ENCODE measurements at places on chromosomes 7 and 10.

DNA sequence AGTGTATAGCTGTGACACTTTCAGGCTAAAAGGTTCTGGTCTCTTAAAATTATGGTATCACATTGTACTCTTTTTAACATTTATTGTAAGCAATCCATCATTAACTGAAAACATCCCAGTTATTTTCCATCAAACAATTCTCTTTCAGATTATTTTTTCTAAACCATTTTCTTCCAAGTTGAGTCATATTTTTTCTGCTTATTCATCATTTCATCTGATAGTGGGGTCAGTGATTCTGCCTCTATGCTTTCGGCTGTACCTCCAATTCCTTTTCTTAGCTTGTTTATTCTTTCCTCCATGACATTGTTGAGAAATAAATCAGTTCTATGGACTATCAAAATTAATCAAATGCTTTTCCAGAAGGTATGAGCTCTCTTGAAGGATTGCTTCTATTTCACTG lies 609 bp upstream of the PNLIP start:
- DNase-seq, result no peak

- no peak for DNase-seq
Measured at GRCh38 chr7:134885967-134886352, 100.3 kb upstream of the AGBL3 start.

DNA sequence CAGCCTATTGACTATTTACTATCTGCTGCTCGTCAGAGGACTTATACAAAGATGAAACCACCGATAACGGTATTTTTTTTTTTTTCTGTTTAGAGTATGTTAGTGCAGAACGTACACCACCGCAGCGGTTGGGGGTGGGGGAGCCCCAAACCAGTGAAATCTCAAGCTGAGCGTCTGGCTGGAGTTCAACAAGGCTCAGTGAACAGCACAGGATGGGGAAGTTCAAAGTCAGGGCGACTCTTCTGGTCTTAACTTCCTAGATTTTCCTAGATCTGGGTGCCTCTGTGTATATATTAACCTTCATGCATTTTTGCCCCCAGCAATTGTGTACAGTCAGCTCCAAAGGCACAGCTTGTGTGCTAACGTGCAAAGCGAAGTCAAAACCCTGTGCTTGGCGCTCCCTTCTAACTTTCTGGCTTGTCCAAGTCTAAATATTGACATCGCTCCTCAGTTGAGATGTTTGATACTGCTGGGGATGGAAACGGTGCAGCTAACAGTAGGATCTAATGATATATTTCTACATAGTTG lies 1.1 kb downstream of the RHOBTB1 start:
- no peak for DNase-seq

DNA sequence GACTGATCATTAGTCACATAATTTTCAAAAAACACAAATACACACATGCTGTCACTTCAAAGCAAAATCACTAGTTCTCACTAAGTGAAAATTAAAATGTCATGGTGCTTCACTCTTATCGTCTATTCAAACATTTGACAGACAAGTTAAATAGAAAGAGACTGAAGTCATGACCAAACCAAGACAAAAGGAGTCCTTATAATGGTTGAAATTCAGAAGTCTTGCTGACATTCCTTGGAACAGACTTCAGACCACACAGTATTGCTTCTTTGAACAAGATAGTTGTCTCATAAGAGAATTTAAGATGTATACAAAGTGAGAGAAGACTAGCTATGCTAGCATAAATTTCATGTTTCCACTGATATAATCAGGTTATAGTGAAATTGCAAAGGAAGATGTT lies 119.5 kb downstream of the SEMA3D start:
- DNase-seq, result no peak

- no peak for DNase-seq
Measured at GRCh38 chr7:47510192-47510591, 71.7 kb downstream of the TNS3 start.

- no peak for DNase-seq
Measured at GRCh38 chr7:39132306-39132705, 154.6 kb downstream of the POU6F2 start.

DNA sequence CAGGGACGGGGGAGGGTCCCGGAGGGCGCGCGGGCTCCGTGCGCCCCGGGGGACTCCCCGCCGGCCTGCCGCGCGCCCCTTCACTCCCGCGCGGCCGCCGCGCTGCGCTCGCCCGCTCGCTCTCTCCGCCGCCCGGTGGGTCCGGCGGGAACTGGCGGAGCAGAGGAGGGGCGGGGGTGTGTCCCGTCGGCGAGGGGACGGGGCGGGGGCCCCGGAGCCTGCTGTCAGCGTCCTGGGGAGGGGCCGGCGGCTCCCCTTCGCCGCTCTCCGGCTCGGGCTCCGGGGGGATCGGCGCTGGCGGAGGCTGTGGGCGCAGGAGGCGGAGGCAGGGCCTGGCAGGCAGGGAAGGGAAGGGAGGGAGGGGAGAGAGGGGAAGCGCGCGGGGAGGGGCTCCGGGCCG lies at the start of gene SH3PXD2A:
Gene SH3PXD2A, minus strand, starts transcription at position 153 of the 400 bp plus-strand sequence. CDS start 310 bp downstream, outside the sequence.
- no peak for DNase-seq

DNA sequence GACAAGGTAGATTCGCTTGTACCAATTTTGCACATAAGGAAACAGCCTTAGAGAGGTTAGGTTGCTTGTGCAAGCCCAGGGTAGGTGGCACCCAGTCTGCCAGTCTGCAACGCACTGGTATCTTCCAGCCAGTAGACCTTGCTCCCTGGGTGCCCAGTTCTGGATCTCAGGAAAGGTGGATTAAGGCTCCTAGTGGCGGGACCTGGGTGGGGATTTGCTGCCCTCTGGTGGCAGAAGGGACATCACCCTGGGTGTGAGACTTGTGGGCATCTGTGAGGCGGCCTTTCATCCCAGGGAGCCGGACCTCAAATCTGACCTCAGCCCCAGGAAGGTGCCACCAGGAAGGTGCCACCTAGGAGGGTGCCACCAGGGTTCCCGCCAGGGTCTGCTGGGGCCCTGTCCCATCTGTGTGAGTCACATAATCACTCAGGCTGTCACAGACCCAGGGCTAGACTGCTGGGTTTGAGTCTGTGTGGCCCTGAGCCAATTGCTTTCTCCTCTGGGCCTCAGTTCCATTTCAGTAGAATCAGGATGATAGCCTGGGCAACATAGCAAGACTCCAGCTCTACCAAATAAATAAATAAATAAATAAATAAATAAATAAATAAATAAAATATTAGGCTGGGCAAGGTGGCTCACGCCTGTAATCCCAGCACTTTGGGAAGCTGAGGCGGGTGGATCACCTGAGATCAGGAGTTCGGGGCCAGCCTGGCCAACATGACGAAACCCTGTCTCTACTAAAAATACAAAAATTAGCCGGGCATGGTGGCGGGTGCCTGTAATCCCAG lies 5.3 kb upstream of the PRKRIP1 start:
- DNase-seq, result peak; percentile 57

GRCh38 chr10:34557173-34557572 lies 257.9 kb downstream of the PARD3 start:
- no peak for DNase-seq

DNA sequence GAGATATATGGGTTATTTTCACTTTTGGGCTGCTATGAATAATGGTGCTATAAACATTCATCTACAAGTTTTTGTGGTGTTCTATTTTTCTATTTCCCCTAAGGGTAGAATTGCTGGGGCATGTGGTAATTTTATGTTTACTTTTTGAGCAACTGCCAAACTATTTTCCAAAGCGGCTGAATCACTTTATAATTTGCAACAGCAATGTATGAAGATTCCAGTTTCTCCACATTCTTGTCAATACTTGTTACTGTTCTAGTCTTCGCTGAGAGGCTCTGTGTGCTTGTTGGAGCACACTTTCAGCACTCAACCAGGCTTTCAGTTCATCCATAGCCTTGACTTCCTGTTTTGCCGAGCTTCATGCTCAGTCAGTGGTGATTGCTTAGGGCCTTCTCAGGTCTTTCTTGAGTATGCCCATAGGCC lies 39.0 kb downstream of the ADK start:
- DNase-seq, result no peak

DNA sequence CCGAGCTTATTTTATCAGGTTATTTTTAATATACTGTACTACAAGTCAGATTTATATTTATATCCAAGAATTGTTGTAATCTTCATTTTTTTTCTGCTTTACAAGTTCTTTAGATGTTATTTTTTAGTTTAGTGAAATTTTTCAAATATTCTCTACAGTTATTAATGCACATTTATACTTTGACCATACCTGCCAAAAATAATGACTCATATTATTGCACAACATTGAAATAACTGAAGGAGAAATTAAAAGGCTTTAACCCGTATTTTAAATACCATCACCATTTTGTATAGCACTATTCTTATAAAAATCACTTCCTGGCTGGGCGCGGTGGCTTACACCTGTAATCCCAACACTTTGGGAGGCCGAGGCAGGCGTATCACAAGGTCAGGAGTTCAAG lies 278.5 kb downstream of the BICC1 start:
- DNase-seq, result no peak

GRCh38 chr7:44617225-44617890 lies 10.9 kb downstream of the OGDH start:
- no peak for DNase-seq

- DNase-seq, result no peak
Measured at GRCh38 chr7:22879280-22879679, 56.6 kb upstream of the TOMM7 start.

- peak; percentile 20 for DNase-seq
Measured at GRCh38 chr10:114304571-114305421, 65.7 kb downstream of the VWA2 start.

GRCh38 chr10:104246976-104247375 lies 7.7 kb upstream of the GSTO1 start:
- DNase-seq, result no peak

DNA sequence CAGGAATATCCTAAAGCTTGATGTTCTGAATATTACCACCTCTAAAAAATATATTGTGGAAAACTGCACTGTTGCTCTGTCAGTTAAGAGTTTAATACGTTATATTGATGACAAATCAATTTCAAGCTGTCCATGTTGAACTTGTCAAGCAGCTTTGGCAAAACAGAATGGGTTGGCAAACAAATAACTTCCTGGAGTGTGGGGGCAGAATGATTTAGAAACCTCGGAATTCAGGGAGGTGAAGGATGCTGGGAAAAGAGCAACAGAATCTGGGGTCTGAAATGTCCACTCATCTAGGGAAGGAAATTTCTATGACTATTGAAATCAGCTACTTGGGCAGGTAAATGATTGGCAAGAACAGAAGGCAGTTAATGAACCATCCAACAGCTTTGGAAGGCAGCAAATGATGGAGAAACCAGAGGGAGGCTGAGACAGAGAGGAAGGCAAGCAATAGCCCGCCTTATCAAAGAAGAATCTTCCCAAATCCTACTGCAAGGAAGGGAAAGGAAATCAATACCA lies 95.1 kb upstream of the PALS2 start:
- DNase-seq, result no peak

DNA sequence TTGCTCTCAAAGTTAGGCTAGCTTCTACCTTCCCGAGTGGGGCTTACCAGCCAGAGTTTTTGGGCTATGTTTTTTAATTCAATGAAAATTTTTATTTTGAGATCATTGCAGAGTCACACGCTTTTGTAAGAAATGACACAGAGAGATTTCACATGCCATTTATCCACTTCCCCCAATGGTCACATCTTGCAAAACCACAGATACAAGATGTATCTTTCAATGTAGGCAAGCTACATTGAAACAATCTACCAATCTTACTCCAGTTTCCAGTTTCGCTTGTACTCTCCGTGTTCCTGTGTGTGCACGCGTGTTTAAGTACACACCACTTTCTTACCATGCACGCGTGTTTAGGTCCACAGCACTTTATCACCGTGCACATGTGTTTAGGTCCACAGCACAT lies 89.4 kb upstream of the LEP start:
- no peak for DNase-seq

DNA sequence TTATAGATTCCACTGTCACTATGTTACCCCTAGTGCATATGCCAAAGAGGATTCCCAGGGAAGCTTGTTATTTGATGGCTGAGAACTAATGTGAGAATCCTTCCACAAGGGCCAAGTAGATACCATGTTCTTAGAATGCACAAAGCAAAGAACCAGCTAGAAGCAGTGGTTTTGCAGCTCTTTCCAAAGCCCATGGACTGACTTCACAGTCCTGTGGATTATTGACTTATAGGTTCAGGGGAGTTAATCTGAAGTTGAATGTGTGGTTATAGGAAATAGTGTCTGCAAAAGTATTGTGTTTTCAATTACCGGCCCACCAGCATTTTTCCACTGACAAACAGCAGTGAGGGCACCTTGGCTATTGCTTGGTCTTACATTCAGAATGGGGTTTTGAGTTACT lies 28.2 kb downstream of the TIMM23 start:
- DNase-seq, result no peak

DNA sequence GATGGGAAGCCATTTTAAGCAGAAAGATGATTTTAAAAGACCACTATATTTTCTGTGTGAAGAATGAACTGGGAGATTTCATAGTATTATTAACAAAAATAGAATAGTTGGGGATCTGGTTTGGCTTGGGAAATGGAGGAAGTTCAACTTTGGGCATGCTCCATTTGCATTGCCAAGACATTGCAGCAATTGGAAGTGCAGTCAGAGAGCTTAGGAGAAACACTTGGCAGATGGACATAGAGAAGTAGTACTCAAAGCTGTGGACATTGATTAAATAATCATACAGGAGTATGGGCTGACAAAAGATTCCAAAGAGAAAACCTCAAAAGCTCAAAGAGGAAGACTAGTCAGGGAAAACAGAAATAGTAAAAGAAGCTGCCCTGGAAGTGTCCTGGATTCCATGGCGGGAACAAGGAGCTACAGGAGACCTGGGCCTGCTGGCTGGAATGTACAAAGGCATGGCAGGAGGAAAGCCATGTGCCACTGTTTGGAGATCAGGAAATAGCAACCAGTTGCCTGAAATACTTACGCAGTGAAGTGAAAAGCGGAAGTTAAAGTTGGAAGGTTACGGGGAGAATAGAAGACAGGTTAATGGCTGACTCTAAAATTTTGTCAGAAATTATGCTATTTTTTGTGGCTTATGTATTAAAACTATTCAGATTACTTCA lies 93.6 kb upstream of the MXI1 start:
- no peak for DNase-seq

- DNase-seq, result no peak
Measured at GRCh38 chr7:95199779-95200558, 124.4 kb downstream of the PON1 start.

DNA sequence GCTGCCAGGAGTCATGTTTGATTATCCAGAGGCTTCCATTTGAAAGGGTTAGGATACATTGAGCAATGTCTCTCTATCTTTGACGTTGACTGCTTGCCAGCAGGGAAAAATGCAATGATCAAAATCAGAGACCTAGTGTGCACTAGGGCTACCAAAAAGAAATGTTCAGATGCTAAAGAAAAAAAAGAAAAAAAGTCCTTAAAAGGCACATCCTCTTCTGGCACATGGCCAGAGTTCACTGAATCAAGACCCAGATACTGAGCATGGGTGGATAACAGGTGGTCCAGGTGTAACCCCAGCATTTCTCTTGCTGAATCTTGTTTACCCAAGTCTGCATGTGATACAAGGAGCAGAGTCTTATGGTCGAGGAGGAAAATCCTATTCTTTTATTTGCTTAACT lies 899.3 kb downstream of the SORCS3 start:
- no peak for DNase-seq

DNA sequence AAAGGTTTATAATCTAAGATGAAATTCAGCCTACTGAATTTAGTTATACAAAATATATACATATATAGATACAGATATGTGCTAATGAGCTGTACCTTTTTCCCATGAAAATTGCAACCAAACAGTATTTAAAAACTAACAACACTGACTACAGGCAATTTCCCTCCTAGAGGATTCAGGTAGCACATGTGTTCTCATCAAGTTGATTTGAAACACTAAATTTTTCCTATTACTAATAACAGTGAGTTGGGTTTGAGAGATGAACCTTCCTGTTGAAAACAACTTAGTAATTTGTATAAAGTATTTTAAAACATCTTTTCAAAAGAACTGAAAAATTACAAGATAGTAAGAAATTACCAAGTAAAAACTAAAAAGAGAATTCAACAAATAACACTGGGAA lies 51.5 kb downstream of the COA1 start:
- DNase-seq, result no peak

- DNase-seq, result no peak
Measured at GRCh38 chr7:1080252-1080920, 7.5 kb upstream of the GPER1 start.
